ENCODE measurements at places on chromosomes 5 and 9.

GRCh38 chr5:103092676-103093075 lies 27.3 kb downstream of the GIN1 start:
- DNase-seq, result no peak

- DNase-seq, result no peak
Observed at GRCh38 chr9:10130061-10130675, 482.6 kb downstream of the PTPRD start.

DNA sequence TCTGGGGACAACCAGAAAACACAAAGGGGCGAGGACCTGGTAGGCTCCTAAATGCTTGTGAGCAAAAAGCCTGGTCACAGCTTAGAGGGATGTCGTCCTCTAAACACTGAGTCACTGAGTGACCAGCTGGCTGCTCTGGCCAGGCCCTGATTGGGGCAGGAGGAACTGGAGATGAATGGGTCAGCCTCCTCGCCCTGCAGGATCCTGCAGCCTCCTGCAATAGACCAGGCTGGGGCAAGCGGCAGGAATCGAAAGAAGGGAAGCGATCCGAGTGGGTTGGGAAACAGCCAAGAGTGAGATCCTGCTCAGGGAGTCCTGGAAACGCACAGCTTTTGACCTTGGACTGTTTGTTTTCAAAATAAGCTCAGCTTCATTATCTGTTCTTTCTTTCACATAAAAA lies 34.1 kb upstream of the MSX2 start:
- DNase-seq, result no peak

- no peak for DNase-seq
Observed at GRCh38 chr5:34886392-34887119, 28.7 kb downstream of the RAD1 start.

DNA sequence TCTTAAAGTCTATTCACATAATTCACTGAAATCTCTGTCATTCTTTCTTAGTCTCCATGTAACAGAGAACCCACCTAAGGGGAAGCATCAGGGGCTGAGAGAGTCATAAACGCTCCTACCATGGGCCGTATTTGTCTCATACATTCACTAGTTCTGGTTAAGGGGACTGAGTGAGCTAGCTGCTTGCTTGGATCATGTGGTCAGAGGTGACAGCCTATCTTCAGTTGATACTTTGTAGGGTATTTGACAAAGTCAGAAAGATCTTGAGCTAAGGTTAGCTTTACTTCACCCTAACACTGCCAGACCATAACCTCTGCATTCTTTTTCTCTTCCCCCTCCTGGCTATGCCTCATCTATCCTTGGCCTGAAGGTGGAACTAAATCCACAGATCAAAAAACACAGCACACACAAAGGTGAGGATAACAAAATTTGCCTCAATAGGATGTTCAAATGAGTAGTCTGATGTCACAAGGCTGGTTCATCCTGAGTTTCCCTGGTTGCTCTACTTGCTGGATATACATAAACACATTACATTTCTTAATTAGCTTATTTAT lies 66.5 kb downstream of the MARCHF3 start:
- no peak for DNase-seq

DNA sequence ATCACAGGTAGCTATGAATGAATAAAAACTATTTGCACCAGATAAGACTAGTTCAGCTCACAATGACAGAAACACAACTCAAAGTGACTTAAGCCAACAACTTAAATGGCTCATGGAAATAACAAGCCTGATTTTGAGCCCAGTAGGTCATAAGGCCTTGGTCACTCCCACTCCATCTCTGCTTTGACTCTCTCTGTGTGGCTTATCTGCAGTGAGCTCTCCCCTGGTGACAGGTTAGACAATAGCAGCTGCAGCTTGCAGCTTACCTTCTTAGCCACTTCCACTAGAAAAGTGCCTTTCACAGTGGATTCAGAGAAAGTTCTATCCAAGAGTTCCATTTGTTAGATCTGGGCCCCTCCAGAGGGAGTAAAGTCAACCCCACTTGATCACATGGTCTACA lies 315.7 kb downstream of the RAB3C start:
- DNase-seq, result no peak

- no peak for DNase-seq
Observed at GRCh38 chr9:116323571-116323970, 170.0 kb downstream of the PAPPA start.

DNA sequence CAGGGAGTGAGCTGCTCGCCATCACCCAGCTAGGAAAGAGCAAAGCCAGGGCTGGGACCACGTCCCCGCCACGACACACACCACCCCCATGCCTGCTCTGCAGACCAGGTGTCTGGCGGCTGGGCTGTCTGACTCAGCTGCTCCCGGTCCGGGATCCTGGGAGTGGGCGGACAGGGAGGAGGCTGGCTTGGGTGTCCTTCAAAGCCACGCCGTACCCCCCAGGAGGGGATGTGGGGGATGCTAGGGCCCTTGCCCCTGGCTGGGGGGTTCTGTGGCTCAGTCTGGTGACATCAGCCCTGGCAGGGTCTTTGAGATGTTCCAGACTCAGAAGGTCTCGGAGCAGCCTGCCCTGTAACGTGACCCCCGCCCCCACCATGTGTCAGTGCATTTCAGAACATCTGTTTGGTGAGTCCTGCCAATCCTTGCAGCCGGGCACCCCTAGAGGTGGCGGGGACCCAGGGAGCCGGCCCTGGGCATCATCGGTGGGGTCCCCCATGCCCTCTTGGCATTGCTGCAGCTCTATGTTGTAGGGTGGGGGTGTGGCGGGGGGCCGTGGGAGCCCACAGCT lies 62.3 kb downstream of the HMCN2 start:
- DNase-seq, result peak; percentile 35

- DNase-seq, result no peak
Observed at GRCh38 chr9:14783358-14783757, 60.8 kb upstream of the CER1 start.

GRCh38 chr9:17481565-17481964 lies 97.3 kb upstream of the SH3GL2 start:
- no peak for DNase-seq

DNA sequence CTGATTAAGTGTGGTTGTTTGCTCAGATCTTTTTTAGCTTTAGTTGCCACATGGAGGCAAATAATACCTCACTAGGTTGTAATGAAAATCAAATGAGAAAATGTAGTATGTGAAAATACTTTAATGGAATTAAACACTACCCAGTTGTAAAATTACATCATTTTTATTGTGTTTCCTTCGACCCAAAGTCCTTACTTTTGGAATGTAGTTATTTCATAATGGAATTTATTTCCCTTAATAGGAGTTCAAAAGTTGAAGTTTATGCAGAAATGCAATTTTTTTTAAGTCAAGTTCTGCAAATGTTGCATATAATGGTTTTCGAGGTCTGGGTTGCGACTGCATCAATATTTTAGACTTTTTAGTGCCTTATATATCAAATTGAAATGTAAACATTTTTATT lies 31.0 kb downstream of the TNPO1 start:
- no peak for DNase-seq

GRCh38 chr5:147852365-147852764 lies 20.9 kb upstream of the SPINK1 start:
- no peak for DNase-seq

DNA sequence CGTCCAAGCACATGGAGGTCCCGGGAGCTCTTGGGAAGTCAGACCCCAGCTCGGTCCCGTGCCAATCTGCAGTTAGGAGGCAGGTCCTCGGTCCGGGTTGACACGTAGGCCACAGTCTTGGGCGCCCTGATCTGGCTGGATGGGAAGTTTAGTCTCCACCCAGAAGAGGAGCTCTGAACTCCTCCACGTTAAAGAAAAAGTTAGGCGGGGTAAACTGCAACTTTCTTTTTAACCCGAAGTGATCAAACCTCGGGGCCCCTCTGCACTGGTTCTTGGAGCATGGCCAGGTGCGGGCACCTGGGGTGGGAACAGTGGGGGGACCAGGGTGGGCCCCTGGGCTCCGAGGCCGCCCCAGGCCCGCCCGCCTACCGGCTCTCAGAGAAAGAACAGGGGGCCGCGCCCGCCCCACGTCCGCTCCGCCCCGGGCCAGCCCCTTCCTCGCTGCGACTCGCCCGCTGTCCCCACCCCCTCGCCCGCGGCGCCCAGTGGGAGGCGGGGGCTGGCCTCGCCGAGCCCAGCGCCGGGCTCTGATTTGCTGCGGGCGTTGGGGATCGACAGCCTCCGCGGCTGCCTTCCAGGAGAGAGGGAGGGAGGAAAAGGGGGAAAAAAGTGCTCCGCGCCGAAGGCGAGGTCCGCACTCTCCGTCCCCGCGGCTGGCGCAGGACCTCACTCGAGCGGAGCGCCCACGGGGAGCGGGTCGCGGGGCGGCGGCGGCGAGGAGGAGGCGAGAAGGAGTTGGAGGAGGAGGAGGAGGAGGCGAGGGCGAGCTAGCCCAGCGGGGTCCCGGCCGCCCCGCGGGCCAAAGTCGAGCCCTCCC lies at the start of gene COL5A1:
TSS of gene COL5A1 (plus strand) at position 631 of the 817 bp plus-strand sequence. CDS start 385 bp downstream, outside the sequence.
- peak; percentile 74 for DNase-seq

DNA sequence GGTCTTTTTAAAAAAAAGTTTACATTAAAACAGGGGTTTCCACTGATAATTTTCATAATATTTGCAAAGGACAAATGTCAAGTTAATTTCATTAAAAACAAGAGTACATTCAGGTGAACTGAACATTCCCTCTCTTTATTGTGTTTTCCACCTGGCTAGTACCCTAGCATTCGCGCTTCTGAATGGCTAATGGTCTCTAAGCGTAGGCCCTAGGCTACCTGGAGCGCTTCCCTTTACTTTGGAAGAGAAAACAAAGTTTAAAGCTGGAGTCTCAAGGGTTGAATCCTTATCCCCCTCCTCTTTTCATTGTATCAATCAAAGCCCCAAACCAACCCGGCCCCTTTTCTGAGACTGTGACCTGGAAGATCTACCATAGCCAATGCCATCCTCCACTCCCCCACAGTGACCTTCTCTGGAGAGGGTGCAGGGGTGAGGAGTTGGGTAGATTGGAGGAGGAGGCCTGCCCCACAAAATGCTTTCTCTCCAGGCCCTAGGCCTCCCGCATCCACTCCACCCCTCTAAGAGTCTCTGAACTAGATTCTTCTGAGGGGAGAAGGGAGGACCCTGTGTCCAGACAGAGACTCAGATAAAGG lies 73.3 kb upstream of the TBCA start:
- no peak for DNase-seq

DNA sequence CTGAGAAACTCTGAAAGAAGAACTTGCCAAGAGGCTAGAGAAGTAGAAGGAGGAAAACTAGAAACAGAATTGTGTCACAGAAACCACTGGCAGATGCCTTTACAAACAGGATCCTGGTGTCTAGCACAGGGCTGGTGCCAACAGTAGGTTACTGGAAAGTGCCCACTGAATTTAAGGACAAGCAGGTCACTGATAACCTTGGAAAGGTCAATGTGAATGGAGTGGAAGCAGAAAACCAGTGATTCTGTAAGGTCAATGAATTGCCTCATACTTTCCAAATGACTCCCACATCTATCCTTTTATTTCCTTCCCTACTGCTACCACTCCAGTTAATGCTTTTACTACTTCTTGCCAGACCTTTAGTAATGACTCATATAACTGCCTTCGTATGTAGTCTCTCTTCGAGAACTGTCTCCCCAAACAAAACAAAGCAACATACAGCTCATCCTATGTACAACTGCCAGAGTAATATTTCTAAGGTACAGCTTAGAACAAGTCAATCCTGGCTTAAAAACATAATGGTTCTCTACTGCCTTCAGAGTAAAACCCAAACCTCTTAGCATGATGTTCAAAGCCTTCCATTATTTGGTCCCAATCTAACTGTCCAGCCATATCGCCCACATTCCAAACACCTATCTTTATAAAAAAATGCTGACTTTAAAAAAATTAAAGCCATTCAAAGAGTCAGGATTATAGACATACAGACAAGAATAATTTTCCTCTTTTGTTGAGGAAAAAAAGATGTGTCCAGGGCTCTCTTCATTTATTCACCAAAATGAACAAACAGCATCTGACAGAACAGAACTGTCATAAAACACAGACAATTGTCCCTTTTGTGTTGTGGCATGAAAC lies 52.5 kb downstream of the NR3C1 start:
- no peak for DNase-seq

GRCh38 chr5:33549982-33550567 lies 109.3 kb downstream of the TARS1 start:
- DNase-seq, result no peak

DNA sequence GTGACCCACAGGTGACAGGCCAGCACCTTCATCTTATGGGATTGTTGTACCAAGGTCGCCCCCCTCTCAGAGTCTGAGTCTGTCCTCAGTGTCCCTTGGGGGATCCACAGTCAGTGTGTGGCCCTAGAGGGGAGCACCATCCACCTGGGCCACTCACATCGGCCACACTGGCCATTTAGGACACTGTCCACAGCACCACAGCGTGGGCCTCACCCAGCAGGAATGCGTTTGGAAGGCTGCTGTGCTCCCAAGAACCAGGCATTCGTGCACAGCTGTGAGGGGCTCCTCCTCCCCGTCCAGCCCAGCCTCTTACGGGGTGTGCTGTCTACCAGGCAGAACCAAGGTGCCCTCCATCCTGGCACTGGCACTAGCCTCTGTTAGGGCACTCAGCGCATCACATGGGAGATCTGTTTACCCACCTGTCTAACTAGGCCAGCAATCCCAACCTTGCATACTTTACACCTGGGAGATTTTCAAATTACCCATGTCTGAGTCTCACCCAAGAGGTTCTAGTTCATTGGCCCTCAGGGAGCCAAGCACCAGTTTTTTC lies 24.5 kb upstream of the UBE2QL1 start:
- no peak for DNase-seq

DNA sequence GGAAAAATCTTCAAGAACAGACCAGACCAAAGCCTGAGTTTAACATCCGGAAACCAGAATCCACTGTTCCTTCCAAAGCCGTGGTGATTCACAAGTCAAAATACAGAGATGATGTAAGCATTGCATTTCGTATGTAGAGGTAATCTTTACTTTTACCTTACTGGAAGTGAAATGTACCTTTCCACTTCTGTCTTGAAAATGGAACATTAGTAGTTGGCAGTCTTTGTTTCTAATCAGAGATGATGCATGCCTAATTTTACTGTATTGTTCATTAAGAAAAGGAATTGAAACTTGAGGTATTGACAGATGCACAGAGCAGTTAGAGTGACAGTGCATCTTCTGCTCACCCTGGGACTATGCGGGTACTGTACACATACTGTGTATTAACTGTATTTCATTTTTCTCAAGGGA lies 34.6 kb downstream of the HABP4 start:
- no peak for DNase-seq

DNA sequence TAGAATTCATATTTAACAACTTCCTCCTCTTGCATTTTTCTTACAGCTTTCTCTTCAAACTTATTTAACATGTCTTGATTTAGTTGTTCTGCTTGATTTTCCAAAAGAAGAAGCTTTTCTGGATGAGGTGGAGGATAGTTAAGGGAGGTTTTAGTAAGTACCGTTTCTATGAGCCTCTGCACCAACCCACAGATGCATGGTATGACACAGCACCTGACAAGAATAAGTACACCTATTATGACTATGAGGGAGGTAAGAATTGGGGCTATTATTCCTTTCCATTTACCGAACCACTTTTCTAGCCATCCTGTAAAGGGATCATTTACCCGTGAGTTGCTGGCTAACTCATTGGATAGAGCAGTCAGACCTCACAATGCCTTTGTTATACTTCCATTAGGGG lies 2.5 kb upstream of the HMGCS1 start:
- no peak for DNase-seq

- no peak for DNase-seq
Observed at GRCh38 chr5:157059891-157060290, 975 bp upstream of the HAVCR1 start.

All from gastrocnemius medialis (tissue), 4 donors.